ENCODE measurements at places on chromosomes 5 and 9.

DNA sequence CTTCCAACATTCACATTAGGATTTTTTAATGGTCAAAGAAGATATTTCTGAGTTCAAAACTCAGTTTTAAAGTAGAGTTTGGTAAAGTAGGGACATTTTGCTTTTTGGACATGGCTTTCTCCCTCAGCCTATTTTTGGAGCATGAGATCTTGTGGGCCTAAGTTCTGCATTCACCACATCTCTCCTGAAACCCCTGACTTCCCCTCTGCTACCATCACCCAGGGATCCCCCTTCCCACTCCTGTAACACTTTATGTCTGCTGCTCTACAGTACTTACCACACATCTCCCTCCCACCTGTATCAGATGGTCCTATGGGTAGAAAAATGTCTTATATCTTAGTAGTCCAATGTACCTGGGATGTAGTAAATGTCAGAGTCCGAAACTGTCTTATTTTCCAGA, 48.2 kb upstream of the JAK2 start:
- no peak for DNase-seq

DNA sequence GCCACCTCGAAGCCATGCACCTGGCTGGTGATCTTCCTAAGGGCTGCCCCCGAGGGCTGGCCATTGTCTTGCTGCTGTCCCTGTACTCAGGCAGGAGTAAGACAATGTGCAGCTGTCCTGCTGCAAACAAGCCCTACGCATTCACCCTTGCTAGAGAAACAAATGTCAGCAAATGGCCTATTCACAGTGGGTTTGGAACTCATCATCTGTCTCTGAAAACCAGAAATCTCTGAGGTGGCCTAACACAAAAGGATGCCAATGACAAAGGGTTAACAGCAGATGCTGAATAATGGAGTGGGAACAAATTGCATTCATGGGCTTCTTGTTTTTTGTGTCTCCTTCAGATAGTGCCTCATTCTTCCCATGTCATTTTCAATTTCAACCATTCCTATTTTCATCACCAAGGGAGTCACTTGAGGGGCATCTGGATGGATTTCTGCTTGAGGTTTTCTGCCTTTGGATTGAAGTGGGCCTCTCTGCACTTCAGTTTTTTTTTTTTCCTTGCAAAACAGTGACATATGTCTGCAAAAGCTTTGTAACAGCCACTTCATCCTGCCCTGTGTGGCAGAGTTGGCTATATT, 261.6 kb upstream of the VLDLR start:
- no peak for DNase-seq

GRCh38 chr5:142871363-142872193, 101.4 kb downstream of the ARHGAP26 start:
- DNase-seq = no peak

DNA sequence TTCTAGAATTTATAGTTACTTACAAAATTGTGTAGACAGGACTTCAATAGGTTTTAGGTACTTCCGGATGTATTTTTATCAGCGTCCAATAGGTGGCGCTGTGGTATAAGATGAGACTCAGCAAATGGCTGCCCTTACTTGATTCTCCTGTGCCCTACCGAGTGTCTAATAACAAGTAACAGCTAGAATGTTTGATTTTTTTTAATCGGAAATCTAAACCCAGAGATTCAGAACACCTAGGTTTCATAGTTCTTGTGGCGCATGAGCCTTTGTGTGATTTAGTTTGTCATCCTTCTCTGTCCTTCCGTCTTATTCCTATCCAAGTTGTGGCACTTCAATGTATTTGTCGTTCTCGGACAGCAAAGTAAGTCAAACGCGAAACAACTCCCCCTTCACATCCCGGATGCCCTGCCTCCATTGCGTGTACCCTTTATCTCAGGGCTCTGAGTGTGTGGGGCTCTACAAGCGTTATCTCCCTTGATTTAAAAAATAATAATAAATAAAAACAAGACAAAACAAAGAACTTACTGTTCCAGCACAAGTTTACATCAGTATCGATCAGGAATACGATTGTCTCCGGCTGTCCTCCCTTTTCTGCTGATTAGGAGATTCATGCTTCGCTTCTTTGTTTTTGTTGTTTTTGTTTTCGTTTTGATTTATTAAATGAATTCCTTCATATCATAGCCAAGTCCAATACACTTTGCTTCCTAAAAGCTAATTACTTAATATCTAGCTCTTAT, 50.7 kb upstream of the SLC30A5 start:
- DNase-seq = peak; percentile 45

DNA sequence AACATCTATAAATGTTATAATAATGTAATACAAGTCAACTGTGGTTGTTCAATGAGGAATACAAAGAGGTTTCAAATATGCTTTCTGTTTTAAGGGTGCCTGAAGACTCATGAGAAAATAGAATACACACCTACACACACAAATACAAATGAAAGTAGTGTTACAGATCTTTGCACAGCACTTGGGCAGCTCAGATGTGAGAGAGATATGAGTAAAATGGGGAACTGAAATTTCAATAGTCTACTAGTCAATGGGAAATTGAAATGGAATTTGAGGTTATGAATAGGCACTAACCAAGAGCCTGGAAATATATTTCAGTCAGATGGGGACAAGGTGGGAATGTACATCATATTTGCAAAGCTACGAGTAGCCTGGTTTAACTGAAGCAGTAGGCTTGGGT, 96.6 kb downstream of the ISL1 start:
- no peak for DNase-seq

GRCh38 chr5:172541773-172542136, 87.4 kb upstream of the SH3PXD2B start:
- DNase-seq = no peak

GRCh38 chr9:95992536-95992935, 117.0 kb downstream of the ERCC6L2 start:
- DNase-seq = no peak

GRCh38 chr9:123414936-123415930, 59.2 kb downstream of the CRB2 start:
- no peak for DNase-seq

GRCh38 chr5:140224658-140225057, 49.7 kb downstream of the CYSTM1 start:
- DNase-seq = no peak

DNA sequence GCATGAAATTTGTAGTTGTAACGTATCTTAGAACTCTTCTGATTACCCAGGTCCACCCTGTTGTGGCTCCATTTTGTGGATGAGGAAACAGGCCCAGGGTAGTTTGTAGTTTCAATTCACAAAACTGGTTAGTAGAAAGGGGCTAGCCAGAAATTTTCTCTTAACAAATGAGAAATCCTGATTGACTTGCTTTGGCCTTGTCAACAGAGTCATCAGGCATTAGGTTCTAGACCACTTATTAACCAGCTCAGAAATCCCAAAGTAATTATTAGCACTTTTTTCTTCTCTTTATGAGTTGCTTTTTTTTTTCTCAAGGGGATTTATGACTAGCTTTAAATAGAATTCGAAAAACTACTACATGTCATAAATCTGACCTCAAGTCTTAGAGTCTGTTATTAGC, 160.2 kb downstream of the SH3GL2 start:
- DNase-seq = no peak

GRCh38 chr5:111703662-111704061, 53.3 kb downstream of the NREP start:
- no peak for DNase-seq

- DNase-seq = no peak
Observed at GRCh38 chr9:108815156-108815555, 40.6 kb downstream of the ACTL7B start.

GRCh38 chr5:1412621-1413020, 32.6 kb downstream of the SLC6A3 start:
- no peak for DNase-seq

DNA sequence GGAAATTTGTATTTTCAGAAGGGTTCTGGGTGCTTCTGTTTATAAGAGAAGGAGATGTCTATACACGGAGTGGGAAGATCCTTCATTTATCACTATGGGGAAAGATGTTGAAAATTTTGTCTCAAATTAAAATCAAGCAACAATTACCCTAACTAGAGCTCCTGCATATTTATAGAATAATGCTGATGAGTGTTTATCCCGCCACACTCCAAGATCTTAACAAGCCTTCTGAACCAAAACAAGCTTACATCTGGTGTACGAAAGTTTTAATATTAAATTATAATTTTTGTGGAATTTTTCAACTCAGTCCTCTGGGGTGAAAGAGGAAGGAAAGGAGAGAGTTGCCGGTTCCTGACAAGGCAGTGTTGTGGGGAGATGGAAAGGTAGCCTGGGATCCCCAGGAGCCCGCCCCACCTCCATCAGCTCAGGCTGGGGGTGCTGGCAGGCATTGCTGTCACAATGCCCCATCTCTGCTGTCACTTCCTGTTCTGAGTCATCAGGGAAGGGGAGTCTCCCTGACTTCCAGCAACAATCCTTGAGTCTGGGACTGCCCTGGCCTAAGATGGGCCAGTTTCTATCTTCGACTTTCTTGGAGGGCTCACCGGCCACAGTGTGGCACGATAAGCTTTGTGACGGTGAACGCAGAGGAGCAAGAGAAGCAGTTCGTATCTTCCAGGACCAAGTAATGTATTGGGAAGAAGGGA, 64.5 kb downstream of the ERAP1 start:
- no peak for DNase-seq

DNA sequence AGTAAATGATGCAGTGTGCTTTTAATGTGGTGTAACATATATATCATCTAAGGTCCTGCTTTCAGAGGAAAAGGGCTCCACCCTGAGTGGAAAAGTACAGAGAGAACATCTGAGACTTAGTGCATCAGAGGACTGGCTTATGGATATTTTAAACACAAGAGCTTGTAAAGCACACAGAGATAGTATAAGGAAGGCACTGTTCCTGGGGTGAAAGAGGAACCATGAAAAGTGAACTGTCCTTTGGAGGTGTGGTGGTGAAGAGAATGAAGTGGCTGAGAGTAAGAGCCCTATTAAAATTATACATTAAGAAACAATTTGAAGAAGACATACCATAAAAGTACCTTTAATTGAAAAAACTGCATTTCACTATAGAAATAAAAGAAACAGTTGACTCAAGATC, 68.9 kb downstream of the CSF2 start:
- no peak for DNase-seq

- no peak for DNase-seq
Observed at GRCh38 chr9:109122726-109123621, 3.2 kb upstream of the TMEM245 start.

- no peak for DNase-seq
Observed at GRCh38 chr9:134059188-134059641, 8.6 kb downstream of the BRD3 start.

DNA sequence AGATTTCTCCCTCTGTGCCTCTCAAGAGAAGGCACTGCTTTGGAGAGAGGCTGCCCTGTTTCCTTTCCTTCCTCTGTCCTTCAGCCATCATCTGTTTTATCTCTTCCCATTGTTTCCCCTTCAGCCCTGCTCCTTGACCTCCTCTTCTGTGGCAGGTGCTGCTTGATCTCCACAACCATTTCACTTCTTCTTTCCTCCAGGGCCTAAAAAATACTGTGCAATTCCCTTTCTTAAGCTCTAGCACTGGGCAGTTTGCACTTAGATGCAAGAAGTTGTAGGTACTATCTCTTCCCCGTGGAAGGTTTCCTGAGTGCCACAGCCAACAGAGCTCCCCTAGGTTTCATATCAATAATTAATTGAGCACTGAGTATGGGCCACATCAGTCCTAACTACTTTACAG, 8.8 kb upstream of the ADRB2 start:
- no peak for DNase-seq

- DNase-seq = no peak
Observed at GRCh38 chr5:150120617-150121447, 34.5 kb upstream of the CSF1R start.

All from stimulated activated CD4-positive, alpha-beta T cell treated with anti-CD3 and anti-CD28 coated beads, Interleukin-4, amount 100 ng/mL, for 4 hours (primary cell).